ENCODE measurements at places on chromosomes 12 and 14.

GRCh38 chr14:22538671-22539228 is 50.3 kb downstream of the DAD1 start:
- no peak for DNase-seq

DNA sequence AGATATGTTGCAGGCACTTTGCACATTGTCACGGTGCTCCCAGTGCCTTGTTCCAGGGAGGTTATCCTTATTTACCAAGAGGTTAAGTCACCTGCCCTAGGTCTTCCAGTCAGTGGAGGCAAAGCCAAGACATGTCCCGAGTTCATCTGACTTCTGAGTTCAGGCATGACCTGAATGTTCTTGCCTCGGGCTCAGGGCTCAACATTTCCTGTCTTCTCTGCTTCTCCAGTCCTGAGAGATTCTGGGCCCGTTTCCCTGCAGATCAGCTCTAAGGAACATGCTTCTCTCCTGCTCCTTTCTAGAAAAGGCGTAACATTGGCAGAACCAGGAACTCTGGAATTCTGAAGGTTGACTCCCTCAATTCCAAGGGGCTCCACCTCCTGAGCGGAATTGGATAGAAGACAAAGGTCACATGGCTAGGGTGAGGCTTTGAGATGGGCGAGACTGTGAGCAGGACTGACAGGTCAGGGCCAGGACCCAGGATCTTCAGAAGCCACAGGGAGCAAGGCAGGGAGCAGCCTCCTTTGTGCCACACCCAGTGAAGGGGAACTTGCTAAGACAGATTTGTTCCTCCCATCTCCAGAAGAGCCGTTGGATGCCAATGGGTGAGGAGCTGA is 19.9 kb downstream of the BDKRB2 start:
- DNase-seq: no peak

GRCh38 chr12:113831016-113831415 is 135.1 kb downstream of the RBM19 start:
- DNase-seq: no peak

- DNase-seq: no peak
These were observed 6.6 kb downstream of the COA8 start for GRCh38 chr14:103569408-103569807.

Measured in stimulated activated CD4-positive, alpha-beta T cell treated with anti-CD3 and anti-CD28 coated beads, Interleukin-2, amount 100 ng/mL, for 4 hours (primary cell).